Heart left ventricle (tissue), 16 donors: ENCODE measurements at places on chromosomes 4 and X.
A peak's percentile ranks its signal among the peaks of the same experiment; 100 is the strongest.

DNA sequence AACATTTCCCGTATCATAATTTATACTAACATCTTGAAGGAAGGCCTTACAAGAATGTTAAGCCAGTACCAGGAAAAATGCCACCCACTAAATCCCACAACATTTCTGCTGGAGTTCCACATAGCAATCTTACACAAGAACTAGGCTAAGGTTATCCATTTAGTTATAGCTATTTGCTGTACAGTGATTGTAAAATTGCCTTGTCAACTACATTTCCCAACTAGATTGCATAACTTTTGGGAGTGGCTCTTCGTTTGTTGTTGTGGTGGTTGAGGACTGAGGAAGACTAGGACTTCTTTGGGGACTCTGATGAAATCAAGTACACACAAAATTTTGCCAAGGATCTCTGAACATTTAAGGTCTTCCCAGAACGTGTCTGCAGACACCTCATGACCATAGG lies 8.0 kb downstream of the IBSP start:
- DNase-seq: no peak

- DNase-seq: no peak
Observed at GRCh38 chr4:51907006-51907669, 64.2 kb downstream of the DCUN1D4 start.

DNA sequence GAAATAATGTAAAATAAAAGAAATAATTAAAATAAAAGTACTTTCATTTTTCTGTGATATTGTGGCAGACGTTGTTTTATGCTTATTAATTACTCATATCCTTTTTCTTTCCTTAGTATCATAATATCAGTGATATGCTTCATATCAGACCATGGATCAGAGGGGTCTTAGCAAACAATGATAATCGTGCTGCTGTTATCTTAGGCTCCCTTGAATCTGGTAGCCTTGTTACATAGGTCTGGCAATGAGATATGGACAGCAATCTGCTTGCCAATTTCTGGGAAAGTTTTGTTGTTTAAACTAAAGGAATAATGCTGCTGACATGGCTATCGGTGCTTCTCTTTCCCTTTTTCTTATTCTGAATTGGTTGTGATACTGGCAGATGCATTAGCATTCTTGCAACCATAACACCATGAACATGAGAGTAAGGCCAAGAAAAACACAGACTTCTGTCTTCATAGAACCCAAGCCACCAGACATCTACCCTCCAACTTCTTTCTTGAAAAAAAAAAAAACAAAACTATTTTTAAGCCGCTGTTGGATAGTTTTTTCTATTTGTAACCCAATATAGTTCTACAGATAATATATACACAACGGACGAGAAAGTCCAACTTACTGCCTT lies 16.4 kb downstream of the EPHA5 start:
- DNase-seq: no peak

- no peak for DNase-seq
Observed at GRCh38 chr4:178808106-178808505, 1365.9 kb upstream of the AGA start.

- no peak for DNase-seq
Observed at GRCh38 chr4:55272589-55272988, 73.5 kb upstream of the SRD5A3 start.

- DNase-seq: no peak
Observed at GRCh38 chr4:105956569-105956968, 61.3 kb downstream of the NPNT start.

- DNase-seq: no peak
Observed at GRCh38 chr4:23923141-23923540, 33.3 kb upstream of the PPARGC1A start.

GRCh38 chrX:123084797-123085196 lies 99.3 kb upstream of the GRIA3 start:
- DNase-seq: no peak

DNA sequence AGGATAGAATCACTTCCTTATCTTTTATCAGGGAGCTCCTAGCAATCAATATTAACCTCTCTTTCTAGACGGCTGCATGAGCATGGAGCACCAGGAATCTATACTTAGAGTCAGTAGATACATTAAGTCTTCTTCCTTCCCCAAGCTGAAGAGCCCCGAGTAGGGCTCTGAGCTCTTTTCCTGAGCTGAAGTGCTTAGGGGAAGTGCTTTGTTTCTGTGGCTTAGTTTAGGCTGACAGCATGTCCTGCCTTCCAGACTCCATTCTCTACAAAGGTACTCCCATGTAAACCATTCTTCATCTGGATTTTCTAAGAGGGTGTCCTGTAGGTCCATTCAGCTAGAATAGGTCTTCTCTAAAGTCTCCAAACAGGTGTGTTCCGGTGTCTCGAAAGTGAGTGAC lies 127.5 kb upstream of the AFF2 start:
- no peak for DNase-seq

- no peak for DNase-seq
Observed at GRCh38 chr4:23903859-23904438, 14.1 kb upstream of the PPARGC1A start.

DNA sequence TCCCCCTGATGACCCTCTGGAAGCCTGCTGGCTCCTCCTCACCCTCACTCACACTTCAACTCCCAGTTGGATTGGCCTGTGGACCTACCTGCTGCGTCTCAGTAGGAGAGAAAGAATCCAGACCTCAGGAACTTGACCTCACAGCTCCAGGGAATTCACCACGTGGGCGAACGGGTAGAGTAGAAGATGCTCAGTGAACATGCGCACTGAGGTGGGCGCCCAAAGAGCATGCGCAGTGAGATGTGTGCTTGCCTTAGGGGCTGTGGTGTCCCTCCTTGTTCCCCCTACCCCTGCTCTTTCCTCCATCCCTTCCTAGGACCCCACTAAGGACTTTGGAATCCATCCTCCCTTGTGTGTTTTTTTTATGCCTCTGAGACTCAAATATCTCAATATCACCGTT lies 12.9 kb downstream of the FOXR2 start:
- no peak for DNase-seq

DNA sequence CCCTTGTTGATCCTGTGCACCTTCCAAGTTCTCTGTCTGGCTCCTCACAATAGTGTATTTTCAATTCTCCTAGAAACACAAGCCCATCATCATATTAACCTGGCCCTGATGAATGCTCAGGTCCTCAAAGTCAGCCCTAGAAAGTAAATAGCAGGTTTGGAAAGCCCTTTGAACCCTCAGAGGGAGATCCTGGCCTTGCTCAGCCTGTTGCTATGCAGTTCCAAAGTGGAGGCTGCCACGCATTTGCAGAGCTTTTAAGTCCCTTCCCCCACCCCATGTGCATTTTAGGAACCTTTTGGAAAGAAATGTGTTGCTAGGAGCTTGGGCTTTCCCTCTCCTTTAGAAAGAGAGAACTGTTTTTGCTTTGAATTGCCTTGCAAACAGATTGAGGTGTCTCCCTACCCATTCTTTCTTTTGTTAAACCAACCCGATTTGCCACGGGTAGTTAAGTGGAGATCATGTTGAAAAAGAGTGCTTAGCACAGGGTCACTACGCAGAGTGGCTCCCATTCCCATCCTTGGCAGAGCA lies 12.2 kb downstream of the MAMLD1 start:
- DNase-seq: no peak

GRCh38 chrX:65644621-65645289 lies 22.7 kb upstream of the MSN start:
- peak; percentile 92 for DNase-seq

DNA sequence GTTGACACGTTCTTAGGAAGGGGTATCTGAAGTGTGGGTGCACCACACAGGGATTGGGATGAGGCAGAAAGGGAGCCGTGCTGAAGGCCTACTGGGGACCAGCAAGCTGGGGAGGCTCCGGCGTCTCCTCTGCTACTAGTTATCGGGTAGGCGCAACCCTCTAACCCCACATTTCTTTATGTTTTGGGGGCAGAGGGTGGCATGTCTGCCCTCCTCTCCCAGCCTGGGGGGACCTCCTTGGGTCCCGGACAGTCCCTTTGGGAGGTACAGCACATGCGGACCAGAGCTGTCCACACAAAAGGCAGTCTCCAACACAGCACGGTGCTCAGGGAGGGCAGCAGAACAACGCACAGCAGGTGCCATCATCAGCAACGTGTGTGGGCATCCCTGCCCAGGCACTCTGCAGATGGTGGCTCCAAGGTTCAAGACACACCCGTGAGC lies 33.2 kb downstream of the WDR1 start:
- no peak for DNase-seq

- DNase-seq: no peak
Observed at GRCh38 chr4:76752861-76753501, 145.0 kb downstream of the SOWAHB start.

DNA sequence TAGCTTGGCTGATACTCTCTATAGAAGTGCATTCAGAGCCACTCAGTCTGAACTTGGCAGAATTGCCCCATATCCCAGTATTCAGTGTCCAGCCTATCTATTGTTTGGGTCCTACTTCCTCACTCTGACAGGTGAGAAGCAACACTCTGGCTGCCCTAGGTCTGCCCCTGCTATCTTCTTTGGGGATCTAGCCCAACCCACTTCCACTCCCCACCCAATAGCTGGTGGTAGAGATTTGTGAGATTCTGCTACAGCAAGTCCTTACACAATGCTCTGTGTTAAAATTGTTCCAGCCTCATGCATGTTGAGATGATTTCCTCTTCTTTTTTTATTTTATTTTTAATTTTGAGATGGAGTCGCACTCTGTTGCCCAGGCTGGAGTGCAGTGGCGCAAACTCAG lies 67.6 kb downstream of the TRIM2 start:
- DNase-seq: no peak

DNA sequence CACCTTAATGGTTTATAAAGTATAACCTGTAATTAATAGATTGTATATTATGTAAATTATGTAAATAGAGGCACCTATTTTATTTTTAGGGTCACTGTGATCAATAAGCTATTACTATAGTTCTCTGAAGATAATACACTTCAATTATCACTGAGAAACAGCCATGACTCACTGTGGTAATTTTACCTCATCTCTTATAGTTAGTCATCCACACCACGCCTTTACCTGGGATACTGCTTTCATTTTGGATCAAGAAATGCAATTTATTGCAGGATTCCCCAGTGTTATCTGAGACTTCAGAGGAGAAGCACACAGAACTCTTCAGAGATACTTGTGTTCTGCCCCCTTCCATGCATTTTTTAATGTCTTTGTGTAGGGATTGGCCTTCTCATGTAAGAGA lies 348.1 kb upstream of the ATOH1 start:
- DNase-seq: no peak

DNA sequence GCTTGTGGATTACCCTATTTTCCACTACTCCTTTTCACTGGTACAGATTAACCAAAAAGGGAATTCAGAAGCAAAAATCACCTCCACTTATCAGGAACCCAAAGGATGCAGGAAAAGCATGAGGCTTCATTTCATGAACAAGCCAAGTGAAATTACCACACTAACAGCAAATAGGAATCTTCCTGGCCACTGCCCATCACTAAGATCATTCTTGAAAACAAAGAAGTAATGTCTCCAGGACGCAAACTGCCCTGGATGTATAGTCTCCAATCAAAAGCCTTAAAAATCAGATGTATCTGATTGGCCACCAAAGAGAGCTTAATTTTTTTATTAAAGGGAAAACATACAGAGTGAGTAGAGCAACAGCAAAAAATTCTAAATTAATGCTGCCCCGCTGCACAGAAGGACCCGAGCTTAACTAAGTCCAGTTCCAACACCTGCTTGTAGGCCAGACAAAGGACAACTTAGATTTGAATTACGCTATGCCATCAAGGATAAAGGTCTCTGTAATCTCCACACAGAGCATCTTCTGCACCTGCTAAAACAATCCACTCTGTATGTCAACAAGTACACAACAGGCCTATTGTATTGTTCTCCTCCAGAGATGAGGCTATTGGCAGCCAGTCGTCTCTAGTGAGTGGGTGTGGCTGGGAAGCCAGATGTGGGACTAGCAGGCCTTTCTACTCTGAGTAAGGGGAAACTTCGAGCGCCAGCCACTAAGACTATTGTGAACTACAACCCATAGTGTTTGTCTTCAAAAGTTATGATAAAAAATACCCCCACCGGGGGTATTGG lies 12.4 kb downstream of the ZDHHC9 start:
- peak; percentile 35 for DNase-seq
